ENCODE measurements at places on chromosomes 16 and 17.

DNA sequence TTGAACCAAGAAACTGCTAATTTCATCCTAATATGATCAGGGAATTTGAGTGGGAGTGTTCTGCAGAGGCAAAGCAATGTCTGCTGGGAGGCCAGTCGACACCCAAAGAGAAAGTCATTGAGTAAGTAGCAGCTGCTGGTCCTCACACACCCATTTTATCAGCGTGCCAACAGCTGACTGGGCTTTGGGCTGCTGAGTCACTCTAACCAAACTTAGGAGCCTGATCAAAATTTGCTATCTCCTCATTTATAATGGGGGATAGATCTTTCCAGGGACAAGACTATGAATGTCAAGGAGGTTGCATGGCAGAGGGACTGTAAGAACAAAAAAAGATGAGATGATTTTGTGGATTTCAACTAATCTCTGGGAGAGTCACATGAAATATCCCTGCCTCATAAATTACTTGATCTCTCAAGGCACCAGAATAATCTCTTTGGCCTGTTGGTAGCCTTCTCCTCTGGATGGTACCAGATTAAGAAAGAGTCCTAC is 32.9 kb downstream of the CPSF4L start:
- no peak for DNase-seq

DNA sequence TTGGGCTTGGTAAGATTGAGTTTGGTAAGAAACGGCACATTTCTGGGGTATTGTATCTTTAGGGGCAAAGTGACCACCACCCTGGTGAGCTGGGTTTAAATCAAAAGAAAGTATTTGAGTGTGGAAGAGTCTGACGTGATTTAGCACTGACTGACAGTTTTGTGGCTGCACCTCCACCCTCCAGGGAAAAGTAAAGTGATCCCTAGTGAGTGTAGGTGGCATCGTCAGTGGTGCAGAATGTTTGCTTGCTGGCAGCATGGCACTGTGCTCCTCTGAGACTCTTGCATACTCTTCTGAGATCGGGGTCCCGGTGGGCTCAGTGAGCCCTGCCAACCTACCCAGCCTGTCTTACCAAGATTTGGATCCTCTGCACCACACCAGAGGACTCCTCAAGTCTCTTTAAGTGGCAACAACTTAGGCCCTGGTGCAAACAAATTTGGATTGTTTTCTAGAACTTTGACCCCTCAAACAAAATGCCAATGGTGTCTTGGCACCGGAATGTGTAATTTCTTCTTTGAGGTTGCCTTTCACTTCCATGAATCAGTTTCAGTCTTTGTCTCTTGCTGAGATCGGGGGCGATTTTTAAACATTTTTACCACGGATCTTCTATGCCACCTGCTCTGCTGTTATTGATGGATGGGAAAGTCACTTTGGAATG is 2.8 kb downstream of the PRKCB start:
- DNase-seq, result no peak

- no peak for DNase-seq
These were observed 10.3 kb downstream of the CDRT4 start for GRCh38 chr17:15456972-15457722.

DNA sequence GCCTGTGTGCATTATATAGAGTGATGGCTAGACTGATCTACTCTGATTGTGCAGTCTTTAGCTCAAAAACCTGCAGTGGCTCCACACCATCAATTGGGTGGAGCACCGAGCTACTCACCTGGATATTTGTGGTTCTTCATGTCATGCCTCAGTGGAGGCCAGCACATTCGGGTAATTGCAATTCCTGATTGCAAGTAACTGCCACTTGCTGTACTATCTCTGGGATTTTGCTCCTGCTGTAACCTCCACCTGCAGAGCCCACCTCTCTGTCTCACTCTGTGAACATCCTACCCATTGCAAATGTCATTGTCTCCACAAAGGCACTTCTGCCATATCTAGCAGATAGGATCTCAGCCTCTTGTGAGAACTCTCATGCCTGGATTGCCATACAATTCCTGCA is 1.7 kb upstream of the CCL1 start:
- no peak for DNase-seq

GRCh38 chr17:61073799-61074513 is 325.7 kb upstream of the TBX2 start:
- DNase-seq, result no peak

DNA sequence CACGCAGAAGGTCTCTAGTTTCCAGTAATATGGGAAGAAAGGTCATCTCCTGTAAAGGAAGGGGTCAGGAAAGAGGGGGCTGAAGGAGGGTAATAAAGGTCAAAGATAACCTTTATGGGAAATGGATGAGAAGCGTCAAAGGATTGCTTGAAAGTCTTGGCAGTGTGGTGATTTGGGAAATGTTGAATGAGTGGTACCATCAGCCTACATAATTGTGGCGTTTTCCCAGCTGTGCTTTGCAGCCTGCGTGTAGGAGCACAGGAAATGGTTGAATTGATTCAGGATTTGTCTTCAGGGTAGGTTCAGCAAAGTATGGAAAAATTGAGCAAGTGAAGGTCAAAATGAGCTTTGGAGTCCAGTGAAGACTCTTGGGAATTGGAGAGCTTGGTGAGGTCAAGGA is 115.8 kb upstream of the NOL11 start:
- no peak for DNase-seq

DNA sequence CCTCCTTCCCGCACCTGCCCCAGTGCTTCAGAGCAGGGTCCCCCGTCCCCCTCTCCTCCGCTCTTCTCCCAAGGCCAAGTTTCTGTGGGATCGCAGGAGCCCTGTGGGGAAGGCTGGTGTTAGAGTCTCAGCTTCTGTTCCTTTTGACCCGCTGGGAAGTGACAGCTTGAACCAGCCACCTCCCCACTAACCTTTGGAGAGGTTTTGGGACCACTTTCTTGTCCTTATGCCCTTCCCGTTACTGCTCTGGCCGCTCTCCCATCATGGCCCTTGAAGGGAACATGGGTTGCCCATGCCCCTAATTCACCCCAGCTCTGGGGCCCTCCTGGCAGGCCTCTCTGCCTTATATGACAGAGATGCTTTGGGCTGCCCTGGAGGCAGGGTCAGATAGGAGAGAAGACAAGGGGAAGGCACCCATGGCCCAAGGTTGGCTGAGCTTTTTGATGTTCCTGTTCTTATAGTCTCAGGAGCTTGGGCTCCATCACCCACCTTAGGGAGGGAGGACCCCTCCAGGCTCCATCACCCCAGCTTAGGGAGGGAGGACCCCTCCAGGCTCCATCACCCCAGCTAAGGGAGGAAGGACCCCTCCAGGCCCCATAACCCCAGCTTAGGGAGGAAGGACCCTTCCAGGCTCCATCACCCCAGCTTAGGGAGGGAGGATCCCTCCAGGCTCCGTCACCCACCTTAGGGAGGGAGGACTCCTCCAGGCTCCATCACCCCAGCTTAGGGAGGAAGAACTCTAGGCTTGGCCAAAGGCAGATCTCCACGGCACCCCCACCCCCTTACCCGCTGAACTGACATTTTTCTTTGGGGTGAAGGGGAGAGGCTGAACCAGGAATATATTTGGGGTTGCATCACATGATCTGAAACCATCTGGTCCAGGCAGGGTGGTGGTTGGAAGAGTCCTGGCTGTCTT is 45.0 kb downstream of the NT5M start:
- no peak for DNase-seq

DNA sequence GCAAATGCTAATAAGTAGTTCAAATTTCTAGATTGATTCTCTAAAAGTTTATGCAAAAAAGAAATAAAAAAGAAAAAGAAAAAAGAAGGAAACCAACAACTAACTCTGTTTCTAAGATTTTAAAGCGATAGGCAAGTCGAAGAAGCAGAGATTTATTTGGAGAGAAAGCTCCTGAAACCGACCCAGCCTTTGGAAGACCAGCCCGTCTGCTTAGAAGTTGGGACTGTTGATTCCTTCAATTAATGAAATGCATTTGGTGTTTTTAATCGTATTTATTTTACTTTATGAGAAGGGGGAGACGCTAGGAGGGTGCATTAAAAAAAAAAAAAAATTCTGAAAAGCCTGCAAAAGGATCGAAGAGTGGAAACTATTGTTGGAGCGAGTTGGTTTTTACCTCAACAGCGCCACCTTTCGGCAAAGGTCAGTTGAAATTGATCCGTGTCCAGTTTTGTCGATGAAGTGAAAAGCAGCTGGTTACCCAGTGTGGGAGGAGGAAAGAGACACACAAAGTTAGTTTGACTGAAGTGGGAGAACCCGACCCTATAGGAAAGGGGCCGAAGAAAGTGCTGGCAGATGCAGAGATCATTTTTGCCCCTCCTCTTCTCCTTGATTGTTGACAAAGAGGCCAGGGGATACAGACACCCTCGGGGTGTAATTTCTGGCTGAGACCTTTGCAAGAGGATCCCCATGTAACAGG is 1.5 kb upstream of the MAF start:
- peak; percentile 63 for DNase-seq

DNA sequence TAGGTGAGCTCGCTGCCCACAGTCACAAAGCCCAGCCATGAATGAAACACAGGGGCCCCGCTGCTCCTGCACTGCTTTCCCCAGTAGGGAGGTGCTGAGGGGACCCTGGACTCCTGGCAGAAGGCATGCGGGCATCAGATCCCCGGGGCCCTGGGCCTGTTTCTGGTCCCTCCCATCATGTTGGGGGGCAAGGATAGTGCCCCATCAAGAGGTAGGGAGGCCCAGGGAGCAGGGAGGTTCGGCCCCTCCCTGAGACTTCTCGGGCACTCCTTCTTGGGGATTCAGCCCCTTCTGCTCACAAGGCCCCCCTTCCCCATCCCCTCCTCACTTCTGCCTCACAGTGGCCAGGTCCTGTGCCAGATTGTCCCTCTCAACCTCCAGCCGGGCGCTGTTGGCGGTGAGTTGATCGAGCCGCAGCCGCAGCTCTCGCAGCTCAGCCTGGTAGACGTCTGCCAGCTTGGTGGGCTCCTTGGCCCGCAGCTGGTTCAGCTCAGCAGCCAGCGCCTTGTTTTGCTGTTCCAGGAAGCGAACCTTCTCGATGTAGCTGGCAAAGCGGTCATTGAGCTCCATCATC is 515 bp downstream of the GFAP start:
- no peak for DNase-seq

DNA sequence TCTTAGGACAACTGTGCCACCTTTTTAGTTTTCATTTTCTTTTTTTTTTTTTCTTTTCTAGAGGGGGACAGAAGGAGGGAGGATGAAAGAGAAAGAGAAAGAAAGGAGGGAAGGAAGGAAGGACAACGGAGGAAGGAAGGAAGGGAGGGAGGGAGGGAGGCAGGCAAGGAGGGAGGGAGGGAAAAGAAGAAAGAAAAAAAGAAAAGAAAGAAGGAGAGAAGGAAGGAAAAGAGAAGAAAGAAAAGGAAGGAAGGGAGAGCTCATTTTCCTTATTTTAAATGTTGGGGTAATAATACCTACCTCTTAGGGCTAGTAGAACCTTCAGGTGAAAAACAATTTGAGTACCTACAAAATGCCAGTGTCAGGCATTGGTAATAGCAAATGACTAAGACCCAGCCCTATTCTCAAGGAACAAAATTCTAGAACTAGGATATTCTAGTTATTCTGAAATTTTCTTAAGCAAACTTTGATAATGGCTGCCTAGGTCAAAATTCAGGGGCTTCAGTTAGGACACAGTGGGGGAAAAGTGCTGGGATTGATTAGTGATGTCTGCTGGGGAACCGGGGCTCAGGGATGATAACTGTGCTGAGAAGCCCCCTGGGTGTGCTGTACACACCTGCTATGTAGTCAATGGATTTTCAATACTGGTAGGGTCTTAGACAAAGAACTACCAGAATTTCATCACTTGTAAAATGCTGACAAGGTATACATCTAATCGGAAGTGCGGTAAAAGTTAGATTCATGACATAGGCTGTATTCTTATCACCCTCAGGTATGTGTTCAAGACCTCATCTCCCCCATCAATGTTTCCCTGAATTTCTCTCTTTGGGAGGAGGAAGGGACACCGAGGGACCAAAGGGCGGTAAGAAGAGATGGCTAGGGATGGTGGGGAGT is 22.7 kb downstream of the ZNF768 start:
- no peak for DNase-seq

- no peak for DNase-seq
These were observed 137.8 kb upstream of the CIBAR2 start for GRCh38 chr16:85250147-85250463.

DNA sequence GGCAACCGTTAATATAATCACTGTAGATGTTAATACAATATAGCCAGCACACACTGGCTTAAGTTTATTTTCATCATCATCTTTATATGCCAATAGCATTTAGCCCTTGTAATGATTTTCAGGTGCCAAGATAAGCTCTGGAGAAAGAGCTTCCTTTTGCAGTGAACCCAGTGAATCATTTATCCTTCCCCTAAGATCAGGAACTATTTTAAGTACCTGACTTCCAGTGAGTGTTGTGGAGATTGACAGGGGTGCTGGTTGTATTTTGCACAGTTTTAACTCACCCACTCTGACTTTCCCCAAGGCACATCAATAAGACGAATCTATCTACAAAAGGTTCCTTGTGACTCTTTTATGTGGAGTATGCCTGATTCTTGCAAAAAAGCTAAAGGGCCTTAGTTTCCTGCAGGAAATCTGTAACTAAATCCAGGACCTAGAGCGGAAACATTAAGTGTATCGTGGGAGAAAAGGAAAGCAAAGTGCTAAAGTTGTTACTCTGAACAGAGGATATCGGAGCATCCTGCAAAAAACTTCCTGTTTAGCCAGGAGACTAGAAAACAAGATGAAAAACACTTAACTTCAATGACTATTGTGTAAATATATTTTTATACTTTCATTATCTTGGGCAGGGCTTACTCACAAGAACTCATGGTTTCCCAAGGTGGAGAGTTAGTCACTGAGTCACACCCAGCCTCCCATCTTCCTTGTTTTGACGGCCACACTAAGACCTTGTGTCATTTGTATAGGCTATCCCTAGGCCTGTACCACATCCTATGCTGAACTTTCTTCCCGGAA is 183.6 kb downstream of the MAP2K6 start:
- no peak for DNase-seq

- DNase-seq, result no peak
These were observed 148.5 kb upstream of the PLCG2 start for GRCh38 chr16:81630635-81631031.

- DNase-seq, result no peak
These were observed 6.8 kb downstream of the STAC2 start for GRCh38 chr17:39218906-39219305.

- DNase-seq, result no peak
These were observed 7.0 kb downstream of the KNOP1 start for GRCh38 chr16:19710991-19711545.

DNA sequence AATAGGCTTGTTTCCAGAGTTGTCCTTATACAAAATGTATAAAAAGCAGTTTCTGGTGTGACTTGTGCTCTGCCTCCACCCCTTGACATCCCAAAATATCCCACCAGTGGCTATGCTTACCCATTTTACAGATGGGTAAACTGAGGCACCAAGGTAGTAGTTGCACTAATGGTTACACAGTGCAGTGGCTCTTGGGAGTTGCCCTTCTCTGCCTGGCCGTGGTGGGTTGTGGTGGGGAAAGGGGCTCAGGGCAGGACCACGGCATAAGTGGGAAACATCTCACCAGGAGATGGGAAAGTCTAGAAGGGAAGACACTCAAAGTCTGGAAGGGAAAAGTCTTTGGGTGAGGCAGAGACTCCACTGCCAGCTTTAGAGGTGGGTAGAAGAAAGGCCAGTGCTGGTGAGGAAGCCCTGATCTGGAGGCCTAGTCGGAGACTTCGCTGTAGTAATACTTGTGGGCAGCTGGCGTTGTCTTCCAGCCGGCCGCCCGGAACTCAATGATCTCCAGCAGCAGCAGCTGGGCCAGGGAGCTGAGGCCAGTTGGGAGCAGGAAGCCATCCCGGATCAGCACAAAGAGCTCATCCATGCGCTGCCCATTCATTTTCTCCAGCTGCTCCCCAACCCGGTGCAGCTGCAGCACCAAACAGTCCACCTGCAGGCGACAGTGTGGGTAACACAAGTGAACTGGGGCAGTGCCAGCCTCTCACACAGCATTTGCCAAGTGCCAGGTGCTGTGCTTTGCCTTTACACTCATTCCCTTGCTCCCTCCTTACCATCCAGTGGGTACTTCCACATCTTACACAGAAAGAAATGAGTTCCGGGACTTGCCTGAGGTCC is 4.5 kb downstream of the MIF4GD start:
- no peak for DNase-seq

All from stimulated activated CD8-positive, alpha-beta memory T cell treated with anti-CD3 and anti-CD28 coated beads, Interleukin-2, amount 100 ng/mL, for 1 hour (primary cell).